Retinal pigment epithelial cell (primary cell): ENCODE measurements at places on chromosomes 4 and X.

- DNase-seq: no peak
Observed at GRCh38 chr4:97185233-97185632, 958.0 kb downstream of the STPG2 start.

- peak; percentile 84 for DNase-seq
Observed at GRCh38 chr4:10116569-10117358, at the start of gene WDR1. TSS of gene WDR1 (minus strand) at chr4:10116799. CDS start at chr4:10116666, 133 bp downstream.

GRCh38 chr4:142379277-142380051 is 466.6 kb downstream of the INPP4B start:
- DNase-seq: peak; percentile 95

GRCh38 chrX:15524417-15524816 is 23.8 kb downstream of the BMX start:
- peak; percentile 29 for DNase-seq

GRCh38 chrX:18424482-18425198 is 768 bp upstream of the CDKL5 start:
- no peak for DNase-seq

DNA sequence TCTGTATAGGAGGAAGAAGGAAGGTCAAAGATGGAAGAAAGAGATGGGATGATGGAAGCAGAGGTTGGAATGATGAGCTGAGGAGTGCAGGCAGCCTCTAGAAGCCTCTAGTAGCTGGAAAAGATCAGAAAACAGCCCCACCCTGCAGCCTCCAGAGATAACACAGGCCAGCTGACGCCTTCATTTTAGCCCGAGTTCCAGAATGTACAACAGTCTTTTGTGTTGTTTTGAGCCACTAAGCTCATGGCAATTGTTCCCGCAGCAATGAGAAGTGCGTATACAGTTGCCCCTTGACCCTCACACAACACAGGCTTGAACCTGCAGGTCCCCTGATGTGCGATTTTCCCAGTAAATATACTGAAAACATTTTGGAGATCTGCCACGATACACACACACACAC is 72.0 kb downstream of the WFS1 start:
- DNase-seq: no peak
